ENCODE measurements at places on chromosomes 4 and X.

DNA sequence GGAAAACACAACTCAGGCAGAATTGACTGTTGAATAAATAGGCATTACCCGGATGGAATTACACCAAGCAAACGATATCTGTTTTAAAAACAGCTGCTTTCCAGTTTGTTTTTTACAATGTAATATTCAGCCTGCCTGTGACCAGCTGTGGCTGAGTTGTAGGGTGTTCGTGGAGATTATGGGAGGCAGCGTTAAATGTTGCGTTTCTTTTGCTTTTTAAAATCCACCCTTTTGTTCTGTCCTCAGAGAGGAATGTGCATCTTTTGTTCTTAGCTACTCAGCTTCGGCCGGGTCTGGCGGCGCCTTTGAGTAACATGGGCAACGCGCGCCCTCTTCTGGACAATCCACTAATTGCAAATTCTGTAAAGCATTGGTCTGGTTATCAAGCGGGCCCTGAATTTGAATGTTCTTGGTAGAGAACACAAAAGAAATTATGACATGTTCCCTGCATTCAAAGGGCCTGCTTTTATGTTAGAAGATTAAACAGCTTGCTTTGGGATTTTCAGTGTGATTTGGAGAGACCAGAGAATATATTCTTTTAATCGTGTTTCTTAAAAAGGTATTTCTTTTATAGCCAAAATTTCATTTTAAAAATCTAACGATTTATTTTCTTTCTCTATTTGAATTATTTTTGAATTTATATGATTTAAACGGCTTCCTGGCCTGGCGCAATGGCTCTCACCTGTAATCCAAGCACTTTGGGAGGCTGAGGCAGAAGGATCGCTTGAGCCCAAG is 76.3 kb upstream of the TRIM2 start:
- DNase-seq, result peak; percentile 73

DNA sequence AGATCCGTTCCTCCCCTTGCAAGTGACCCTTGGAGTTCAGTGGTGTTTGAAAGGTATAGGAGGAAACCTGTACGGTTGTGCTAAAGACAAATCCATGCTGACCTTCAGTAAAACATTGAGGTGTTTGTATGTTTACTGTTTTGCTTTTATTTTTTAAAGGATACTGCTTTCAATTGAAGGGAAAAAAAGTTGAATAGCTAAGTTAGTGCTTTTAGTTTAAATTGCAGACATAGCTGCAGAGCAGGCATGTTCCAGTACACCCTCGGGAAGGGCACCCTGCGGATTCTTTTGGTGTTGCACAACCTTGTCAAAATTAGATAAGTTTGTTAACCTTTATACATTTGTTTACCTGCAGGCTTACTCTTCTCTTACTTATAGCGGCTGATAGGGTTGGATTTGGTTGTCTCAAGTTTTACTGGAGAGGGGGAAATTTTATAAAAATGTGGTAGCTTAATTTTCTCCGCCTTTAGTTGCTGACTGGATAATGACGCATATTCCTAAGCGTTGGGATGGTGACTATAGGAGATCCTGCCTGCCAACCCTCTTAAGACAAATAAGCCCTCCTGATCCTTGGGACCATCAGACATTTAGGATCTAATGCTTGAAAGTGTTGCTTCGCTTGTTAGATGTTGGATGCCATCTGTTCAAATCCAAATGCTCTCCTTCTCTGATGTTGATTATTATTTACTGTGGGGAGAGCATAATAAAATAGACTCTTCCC is 2.0 kb downstream of the RAPGEF2 start:
- DNase-seq, result no peak

GRCh38 chr4:186749611-186750281 is 26.1 kb upstream of the FAT1 start:
- DNase-seq, result no peak

DNA sequence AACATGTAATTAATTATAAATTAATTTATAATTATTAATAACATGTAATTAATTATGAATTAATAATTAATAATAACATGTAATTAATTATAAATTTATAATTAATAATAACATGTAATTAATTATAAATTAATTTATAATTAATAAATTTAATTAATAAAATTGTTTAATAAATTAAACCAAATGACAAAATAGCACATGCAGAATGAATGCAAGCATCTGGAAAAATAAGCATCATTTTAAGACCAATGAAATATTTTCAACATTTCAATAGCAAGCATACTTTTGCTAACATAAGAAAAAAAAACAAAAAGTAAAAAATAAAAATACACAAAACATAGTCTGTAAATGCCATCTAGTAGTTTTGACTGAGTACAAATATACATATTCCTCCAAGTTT is 21.8 kb downstream of the GYPE start:
- DNase-seq, result no peak

DNA sequence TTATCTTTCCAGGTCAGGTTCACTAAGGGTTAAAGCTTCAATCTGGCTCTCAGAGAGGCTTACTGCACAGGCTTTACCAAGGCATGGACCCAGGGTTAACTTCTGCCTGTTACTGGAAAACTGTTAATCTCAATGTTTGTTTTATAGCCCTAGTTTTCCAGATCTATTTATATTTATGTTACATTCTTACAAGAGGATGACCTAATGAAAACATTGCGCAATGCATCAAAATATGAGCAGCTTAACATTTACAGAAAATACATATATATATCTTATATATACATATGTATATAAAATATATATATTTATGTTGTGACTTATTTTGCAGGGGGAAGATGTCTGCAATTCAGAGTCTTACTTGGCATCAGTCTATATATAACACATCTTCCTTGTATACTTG is 112.3 kb downstream of the PCDH19 start:
- no peak for DNase-seq

GRCh38 chr4:86834901-86835300 is 14.3 kb downstream of the SLC10A6 start:
- DNase-seq, result no peak

DNA sequence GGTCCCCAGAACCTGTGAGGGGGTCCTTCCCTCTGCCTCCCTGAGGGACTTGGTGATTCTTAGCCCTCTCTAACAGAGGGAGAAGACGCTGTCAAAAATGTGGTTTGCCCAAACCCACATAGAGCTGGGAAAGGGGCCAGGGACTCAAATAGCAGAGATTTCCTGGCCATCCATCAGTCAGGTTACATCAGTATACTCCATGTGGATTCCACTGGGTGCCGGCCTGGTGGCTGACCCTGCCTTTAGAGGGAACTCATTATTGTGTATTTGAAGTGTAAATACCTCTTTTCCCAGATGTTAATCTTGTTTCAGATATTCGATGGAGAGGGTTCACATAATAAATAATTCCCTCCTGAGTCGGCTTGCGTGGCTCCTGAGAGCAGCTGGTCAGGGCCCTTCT is 130.3 kb downstream of the TBL1X start:
- no peak for DNase-seq

DNA sequence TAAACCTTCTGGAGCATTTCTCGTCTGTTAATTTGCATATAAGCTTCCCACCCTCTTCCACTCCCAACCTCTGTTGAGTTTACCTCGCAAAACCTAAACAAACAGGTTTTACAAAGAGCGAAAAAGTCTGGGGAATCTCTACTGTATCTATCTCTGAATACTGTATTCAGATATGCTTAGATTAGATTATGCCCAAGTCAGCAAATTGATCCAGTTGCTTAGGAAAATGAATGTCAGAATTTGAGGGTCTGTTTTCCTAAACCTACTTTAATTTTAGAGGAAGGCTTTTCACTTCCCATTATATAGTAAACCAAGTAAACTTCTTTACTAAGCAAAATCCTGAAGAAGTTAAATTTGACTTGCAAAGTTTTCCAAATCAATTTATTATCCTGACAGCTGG is 6.7 kb downstream of the CCNA2 start:
- no peak for DNase-seq

DNA sequence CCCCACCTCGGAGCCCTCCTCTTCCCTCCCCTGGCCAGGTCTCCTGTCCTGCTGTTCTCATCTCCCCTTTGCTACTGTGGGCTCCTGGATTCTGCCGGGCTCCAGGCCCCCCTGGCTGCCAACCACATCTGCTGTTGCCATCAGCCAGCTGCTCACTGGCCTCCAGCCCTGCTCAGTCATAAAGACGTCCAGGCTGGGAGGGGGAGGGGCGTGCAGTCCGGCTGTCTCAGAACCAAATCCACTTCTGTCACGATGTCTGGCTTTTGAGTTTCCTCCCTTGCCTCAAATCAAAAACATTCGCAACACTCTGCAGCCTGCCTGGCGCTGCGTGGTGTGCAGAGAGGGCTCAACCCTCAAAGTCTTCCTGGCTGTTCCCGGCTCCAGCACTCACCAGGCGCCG is 7.1 kb downstream of the RASL11B start:
- DNase-seq, result no peak

DNA sequence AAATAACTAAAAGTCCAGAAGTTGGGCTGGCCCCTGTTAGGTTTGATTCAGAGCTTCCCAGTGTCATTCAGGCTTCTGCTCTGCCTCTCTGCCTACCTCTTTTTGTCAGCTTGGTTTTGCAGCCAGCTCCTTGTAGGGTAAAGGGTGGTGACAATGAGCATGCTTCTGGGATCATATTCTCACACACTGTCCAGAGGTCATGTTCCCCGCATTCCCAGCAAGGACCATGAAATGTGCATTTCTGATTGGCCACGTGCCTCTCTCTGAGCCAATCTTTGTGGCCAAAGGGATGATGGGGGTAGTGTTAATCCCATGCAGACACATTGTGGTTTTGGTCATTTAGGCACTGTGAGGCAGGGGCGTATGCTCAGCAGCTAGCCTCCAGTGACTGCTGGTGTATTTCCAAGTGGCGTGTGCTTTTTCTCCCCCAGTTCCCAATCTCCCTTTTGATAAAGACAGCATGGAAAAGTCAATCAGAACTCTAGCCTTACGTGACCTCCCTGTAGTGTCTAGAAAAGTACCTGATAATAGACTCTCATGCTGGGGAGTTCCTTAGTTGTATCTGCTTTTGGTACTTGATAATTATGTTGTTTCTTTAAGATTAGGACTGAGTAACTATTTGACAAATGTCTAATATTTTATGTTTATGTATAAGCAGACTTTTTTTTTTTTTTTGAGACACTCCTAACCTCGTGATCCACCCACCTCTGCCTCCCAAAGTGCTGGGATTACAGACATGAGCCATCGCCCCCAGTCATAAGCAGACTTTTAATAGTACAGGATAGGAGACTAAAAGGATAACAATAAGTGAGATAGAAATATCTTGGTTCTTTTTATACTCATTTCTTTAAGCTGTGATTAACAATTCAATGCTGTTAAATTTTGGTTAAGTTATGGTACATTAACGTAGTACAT is 57.8 kb downstream of the KIAA0232 start:
- no peak for DNase-seq

DNA sequence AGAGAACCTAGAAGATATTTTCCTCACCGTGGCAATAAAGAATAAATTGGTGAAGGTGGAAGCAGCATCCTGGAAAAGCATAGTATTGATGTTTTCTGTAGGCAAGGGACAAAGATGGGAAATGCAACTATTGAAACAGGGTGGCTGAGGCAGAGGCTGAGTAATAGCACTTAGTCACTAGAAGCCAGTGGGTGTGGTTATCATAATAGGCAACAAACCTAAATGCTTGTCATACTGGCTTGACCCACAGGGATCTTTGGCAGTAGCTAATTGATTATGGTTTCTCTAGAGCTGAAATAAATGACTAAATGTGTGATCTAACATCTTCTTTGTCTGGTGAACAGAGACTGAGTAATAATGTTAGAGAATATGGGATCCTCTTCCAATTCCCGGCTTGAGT is 353.6 kb upstream of the RPS6KA3 start:
- DNase-seq, result no peak

- DNase-seq, result no peak
Measured at GRCh38 chr4:2596611-2597010, 60.2 kb downstream of the FAM193A start.

- no peak for DNase-seq
Measured at GRCh38 chr4:6334203-6334887, 64.7 kb downstream of the WFS1 start.

DNA sequence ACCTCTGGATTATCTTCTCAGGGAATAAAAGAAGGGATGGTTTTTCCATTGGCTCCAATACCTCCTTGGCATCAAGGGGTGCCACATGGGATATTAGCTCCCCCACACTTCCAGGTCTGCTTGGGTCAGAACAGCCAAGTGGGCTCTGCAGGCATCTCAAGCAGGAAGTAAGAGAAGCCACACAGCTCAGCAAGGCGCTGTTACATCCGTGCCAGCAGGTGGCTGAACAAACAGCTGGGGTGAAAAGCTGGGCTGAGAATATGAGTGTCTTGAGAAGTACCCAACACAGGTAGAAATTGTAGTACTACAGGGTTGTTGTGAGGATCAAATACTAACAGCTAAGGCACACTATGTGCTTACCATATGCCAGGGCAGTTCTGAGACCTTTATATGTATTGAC is 76.7 kb upstream of the TMEM150C start:
- DNase-seq, result no peak

DNA sequence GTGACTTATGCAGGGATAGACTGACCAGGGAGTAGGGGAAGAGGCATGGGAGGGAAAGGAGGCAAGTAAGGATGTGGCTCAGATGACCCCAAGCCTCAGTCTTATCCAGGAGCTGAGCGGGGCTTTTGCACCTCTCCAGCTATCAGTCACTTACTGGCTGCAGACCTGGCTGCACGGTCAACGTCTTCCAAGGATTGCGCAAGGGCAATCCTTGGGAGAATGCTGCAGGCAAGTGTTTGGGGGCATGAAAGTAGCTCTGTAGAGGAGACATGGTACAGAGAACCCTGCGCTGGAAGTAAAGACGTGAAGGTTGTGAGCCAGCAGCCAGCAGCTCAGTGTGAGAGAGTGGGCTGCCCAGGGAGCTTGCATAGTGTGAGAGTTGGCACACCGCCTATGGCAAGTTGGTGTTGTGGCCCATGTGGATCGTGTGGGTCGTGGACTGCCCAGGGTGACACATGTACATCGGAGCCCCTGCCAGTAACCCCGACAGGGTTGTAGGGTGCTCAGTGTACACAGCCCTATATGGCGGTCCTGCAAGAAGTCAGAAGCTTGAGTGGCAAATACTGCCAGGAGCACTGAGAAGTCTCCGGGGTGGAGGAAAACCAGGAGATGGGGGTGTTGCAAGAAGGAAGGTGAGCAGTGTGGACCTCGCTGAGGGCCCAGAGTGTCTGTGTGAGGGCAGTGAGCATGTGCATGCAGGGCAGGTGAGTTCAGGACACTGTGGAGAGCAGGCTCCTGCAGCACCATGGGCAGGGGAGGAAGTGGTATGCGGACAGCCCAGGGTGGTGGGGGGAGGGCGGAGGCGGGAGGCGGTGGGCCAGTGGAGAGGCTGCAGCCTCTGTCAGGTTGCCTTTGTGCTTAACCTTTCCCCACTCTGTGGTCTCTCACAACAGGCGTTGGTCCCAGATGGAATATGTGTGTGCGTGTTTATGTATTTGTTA is 50.9 kb downstream of the KIT start:
- no peak for DNase-seq

GRCh38 chr4:3391422-3391821 is 50.3 kb upstream of the HGFAC start:
- DNase-seq, result no peak
